ENCODE measurements at places on chromosomes 12 and 14. TPM values are rescaled to one million over a fixed set of nuclear protein-coding genes. Genes with fewer than 3 reads are reported as not detected.

RPL10L gene
- not detected for total RNA-seq

STAC3 gene
- total RNA-seq, result 0.93 TPM

NUDT4 gene
- total RNA-seq, result 53.1 TPM

- no peaks in the 10 kb centered on the region for H3K27me3 ChIP-seq
- H3K36me3 ChIP-seq, result no peaks in the 10 kb centered on the region
- peak; percentile 43 for DNase-seq
- H3K27ac ChIP-seq, result peak overlapping the region; percentile 60
- peaks cover 42% of the 10 kb centered on the region for H3K4me1 ChIP-seq
- no peak overlapping the region for H3K4me3 ChIP-seq
Observed at GRCh38 chr12:46377678-46378077, 5.1 kb upstream of the SLC38A2 start.

All from activated naive CD4-positive, alpha-beta T cell treated with anti-CD3 and anti-CD28 coated beads for 36 hours (primary cell).